ENCODE measurements at places on chromosomes 4 and X.

DNA sequence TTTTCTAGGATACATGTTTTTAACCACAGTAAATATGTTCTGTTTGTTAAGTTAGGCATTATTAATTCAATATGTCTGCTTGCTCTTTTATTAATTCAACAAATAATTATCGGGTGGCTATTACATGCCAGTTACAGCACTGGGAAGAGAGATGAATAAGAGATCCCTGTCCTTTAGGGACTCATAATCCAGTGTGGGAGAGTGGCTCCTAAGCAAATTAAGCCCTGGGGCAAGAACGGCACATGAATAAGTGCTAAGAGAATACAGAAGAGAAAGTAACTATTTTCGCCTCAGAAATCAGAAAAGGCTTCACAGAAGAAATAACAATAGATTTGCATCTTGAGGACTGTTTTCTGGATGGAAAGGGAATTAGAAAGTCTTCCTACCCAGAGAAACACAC, 236.7 kb downstream of the NR3C2 start:
- DNase-seq, result no peak

DNA sequence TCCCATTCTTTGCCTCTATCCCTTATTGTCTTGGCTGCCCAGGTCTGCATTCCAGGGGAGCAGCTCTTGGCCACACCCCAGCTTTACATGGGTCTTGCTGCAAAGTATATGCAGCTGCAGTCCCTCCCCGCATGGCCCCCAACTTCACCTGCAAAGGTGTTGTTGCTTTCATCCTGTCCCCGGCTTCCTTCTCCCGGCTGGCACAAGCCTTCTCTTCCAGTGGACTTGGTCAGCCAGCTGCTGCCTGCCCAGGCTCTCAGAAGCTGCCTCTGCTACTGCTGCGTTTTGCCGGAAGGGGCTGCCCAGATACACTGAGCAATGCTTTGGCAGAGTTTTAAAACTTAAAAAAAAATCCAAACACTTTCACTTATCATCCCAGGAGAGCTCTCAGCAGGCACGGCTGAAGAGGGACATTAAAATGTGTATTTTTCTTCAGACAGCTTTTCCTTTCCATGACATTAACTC, 121.2 kb upstream of the PDLIM3 start:
- no peak for DNase-seq

- no peak for DNase-seq
Measured at GRCh38 chrX:65690057-65690855, 22.8 kb downstream of the MSN start.

GRCh38 chrX:101906136-101906796, 25.6 kb downstream of the ZMAT1 start:
- peak; percentile 5 for DNase-seq

- no peak for DNase-seq
Measured at GRCh38 chrX:38112566-38112965, 106.2 kb downstream of the SYTL5 start.

DNA sequence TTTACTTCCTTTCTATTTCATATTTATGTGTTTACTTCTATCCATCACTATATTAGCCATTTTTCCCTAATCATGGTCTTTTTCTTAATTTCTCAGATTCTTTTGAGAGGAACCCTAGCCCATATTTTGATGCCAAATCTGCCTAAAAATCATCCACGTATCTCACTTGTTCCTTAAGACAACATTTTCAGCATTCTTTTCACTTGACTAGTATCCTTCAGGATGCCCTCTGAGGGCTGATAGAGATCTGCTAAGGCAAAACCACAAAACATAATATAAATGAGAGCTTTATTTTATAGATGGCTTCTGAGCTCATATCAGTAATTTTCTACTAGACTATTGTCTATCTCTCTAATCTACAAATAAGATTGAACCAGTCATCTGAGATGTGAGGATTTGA, 341.9 kb downstream of the GPM6A start:
- no peak for DNase-seq

GRCh38 chr4:38046727-38047489, 86.7 kb downstream of the PTTG2 start:
- DNase-seq, result peak; percentile 41

DNA sequence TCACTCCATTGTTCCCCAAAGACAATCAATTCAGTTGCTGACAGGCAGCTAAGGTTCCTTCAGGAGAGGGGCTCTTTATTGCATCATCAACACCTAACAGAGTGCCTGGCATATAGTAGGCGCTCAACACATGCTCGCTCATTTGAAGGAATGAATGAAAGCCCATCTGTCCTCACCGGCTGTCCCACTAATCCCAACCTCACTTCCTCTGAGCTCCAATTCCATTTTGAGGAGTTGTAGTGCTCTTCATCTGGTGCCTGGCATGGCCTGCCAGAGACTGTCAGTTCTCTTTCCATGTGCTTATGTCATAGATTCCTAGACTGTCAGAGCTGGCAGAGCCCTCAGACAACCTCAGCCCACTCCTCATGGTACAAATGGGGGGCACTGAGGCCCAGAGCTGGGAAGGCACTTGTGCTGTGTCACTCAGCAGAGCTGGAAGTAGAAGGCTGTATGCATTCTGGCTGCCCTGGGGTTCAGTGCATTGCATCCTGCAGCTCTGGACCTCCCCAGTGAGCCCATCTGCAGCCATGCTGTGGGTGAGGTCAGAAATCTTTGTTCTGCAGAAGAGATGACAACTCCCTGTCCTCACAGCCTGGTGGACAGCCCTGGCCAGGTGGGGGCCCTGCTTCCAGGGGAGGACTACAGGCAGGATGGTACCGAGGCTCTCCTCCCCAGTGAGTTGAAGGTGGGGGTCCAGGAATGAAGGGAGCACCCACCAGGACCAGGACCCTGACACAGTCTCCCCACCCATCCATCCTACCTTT, 134.9 kb upstream of the PJA1 start:
- DNase-seq, result no peak

- DNase-seq, result no peak
Measured at GRCh38 chr4:183986291-183986970, 81.3 kb downstream of the STOX2 start.

DNA sequence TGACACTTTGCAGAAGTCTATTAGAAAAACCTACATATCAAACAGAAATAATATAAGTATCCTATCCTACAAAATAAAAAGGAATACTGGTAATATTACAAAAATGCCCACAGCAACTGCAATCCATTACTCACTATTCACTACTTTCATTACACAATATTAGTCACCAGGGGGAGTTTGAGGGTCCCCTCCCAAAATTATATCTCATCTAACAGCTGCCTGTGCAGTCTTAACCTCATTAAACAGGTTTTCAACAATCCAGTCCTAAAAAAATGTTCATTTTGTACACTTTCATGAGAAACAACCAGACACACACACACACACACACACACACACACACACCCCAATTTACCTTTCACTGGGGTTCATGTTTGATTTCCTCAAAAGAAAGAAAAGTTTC, 2.9 kb downstream of the CLOCK start:
- peak; percentile 22 for DNase-seq

GRCh38 chrX:118627084-118627758, 100.2 kb upstream of the IL13RA1 start:
- peak; percentile 51 for DNase-seq

DNA sequence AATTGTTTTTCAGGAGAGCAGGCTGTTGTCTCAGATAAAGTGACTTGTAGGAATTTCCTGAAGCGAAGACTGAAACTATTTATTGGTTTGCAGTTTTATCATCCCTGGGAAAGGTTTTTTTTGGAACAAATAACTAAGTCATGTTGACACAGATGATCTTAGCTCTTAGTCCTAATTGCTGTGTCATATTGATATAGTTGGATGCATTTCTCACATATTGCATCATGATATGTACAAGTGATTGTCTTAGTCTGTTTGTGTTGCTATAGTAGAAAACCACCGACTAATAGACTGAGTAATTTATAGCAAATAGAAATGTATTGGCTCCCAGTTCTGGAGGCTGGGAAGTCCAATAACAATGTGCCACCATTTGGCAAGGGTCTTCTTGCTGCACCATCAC, 397.5 kb upstream of the PPP1R2C start:
- no peak for DNase-seq

GRCh38 chrX:111831343-111831742, 44.6 kb upstream of the TRPC5OS start:
- DNase-seq, result no peak

DNA sequence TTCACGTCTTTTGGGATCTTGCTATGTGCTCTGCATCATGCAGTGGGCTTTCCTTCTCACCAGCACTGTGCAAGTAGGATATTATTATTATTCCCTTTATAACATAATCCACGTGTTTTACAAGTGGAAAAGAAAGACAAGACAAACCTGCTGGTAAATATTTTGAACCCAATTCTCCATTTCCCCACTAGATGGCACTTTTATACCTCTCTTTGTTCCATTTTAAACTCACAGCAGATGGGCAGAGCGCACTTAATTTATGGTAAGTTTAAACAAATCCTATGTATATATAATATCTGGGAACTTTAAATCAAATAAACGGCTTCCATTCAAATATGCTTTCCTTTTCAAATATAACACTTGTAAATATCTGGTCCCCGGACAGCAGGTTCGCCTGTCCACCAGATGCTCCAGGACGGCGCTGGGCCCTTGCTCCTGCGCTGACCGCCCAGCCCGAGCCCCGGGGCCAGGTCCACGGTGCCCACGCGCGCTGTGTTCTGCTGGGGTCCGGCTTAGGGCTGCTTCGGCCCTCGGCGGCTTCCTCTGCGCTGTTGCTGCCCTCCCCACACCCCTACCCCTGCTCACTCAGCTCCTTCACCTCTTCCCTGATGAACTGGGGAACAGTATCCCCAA, 31.1 kb downstream of the F11 start:
- peak; percentile 62 for DNase-seq

DNA sequence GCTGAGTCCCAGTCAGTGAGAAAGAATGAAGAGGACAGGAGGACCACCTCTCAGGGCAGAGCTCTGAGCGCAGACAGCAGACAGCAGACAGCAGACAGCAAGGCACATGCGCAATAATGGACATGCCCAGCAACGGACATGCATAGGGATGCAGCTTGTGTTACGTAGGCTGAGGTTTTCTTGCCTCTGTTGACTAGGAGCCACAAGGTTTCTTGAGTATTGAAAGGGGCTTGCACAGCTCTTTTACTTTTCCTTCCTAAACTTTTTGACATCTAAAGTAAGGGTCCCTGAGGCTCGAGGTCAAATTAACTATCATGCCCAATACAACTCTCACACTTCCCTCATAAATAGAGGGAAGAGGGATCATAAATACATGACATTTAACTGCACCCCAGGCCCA, at the start of gene PAGE3:
PAGE3 (minus strand) TSS at position 101 of the 400 bp plus-strand sequence. CDS start 1,013 bp downstream, outside the sequence.
- no peak for DNase-seq

All from MCF 10A (cell line).